NCI-H1105 treated with DMSO at 0.1 percent for 48 hours (cell line): ENCODE measurements at places on chromosomes 6 and 20.

- no peak for DNase-seq
Measured at GRCh38 chr6:100175814-100176310, 181.8 kb upstream of the MCHR2 start.

GRCh38 chr6:30914854-30915590, 984 bp downstream of the VARS2 start:
- DNase-seq, result no peak

DNA sequence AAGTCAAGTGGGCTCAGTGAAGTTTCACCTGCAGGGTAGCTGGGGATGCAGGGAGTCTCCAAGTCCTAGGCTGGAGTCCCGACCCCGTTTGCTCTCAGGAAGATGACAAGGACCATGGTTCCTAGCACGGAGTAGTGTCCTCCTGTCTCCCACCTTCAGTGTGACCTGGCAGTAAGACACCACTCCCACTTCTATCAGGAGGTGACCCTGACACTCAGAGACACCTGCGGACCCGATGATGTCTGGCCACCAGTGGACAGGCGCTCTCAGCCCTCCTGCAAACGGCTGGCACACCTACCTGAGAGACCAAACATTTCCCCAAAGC, 1.1 kb downstream of the SOD2 start:
- DNase-seq, result peak; percentile 14

GRCh38 chr20:38569747-38570525, 11.1 kb upstream of the ADIG start:
- no peak for DNase-seq

GRCh38 chr6:111781041-111781708, 92.1 kb downstream of the FYN start:
- no peak for DNase-seq

- peak; percentile 81 for DNase-seq
Measured at GRCh38 chr6:5143634-5144311, 58.6 kb downstream of the PPP1R3G start.

GRCh38 chr6:105402090-105402938, 568 bp downstream of the PREP start:
- DNase-seq, result peak; percentile 66

GRCh38 chr20:35005463-35005961, 49.8 kb downstream of the MYH7B start:
- no peak for DNase-seq

DNA sequence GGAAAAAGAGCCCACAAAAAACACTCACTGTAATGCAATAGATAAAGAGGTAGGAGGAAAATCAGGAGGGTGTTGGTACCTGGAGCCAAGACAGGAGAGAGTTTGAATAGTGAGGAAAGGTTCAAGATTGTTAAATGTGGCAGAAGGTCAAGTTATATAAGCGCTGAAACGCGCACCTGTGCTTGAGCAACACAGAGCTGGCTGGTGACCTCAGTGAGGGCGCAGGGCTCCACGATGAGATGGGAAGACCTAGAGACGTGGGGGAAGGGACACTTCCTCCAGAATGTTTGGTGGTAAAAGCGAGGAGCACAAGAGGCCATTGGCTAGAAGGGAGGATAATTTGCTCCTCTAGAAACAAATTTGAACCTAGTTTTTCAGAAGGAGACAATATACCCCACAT, 4.2 kb upstream of the PPP1R14C start:
- no peak for DNase-seq

DNA sequence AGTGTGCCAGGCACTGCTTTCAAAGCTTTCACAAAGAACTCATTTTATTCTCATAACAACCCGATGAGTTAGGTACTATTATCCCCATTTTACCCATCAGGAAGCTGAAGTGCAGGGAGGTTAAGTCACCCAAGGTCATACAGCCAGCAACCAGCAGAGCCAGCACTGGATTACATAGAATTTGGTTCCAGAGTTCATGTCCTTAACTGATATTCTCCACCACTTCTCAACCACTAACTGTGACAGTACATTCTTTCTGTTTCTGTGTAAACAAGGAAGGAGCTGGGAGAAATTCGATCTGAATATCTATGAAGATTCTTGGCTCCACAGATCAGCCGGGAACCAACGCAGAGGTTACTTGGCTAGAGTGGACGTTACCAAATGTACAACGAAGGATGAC, 98.0 kb downstream of the KIF16B start:
- no peak for DNase-seq

DNA sequence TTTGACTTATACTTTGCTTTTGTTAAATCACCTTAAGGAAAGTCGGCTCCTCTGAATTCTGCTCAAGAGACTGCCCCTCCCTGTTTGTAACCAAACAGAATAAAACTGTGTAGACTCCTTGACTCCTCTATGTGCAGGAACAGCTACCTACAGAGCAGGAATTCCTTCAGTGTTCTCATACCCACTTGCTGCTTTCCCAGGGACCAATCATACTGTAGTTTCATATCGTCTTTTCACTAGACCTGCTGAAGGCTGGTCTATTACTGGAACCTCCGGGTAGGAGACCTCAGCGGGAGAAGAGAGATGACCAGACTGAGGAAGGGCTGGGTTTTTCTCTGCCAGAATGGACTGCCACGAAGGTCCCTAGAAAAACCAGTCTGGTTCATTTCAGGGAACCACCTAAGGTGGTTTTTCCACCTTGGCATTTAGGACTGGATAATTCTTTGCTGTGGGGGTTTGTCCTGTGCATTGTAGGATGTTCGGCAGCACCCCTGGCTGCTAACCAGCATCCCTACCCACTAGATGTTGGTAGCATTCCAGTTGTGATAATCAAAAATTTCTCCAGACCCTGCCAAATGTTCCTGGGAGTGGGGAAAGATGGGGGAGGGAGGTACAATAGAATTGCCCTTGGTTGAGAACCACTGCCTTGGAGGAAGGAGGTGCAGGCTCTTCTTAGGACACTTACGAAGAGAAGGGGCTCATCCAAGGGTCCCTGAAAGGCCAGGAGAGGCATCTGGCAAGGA, 80.5 kb downstream of the DNAAF9 start:
- no peak for DNase-seq
